ENCODE measurements at places on chromosomes 11 and 22. TPM values are rescaled to one million over a fixed set of nuclear protein-coding genes. Genes with fewer than 3 reads are reported as not detected.

CCDC188 gene
- not detected for total RNA-seq

CSF2RB gene
- 1.4 TPM for total RNA-seq

PATE2 gene
- total RNA-seq: not detected

OR52I2 gene
- total RNA-seq: not detected

KCNQ1OT1 gene
- total RNA-seq: 0.24 TPM

LRP4 gene
- total RNA-seq: not detected

ANO9 gene
- total RNA-seq: 78.9 TPM

P2RX6 gene
- total RNA-seq: 0.63 TPM

RAG1 gene
- total RNA-seq: 0.08 TPM

IL17REL gene
- total RNA-seq: not detected

MS4A3 gene
- total RNA-seq: not detected

GRCh38 chr22:19799322-19800190 is 39.0 kb downstream of the TBX1 start:
- H3K36me3 ChIP-seq: no peaks in the 10 kb centered on the region
- no peaks in the 10 kb centered on the region for H3K27me3 ChIP-seq
- no peaks in the 10 kb centered on the region for H3K4me1 ChIP-seq
- no peak overlapping the region for H3K4me3 ChIP-seq

DNA sequence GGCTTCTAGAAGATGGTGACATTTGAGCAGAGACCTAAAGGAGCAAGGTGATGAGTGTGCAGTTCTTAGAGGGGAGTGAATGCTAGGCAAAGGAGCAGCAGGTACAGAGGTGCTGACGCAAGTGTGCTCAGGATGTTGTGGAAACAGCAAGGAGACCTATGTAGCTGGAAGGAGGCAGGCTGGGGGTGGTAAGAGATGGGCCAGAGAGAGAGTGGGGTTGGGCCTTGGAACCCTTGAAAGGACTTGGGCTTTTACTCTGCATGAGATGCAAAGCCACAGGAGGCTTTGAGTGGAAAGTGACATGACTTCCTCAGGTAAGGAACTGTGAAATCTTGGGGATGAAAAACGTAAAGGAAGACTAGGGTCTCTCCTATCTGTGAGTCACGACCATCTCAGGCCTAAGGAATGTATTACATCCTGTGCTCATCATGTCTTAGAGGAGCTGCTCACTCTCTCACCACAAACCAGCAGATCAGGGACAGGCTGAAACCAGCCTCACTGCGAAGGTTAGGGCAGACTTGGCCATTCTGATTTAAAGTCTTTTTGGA is 65.4 kb downstream of the MICAL2 start:
- peaks cover 25% of the 10 kb centered on the region for H3K36me3 ChIP-seq
- H3K27me3 ChIP-seq: no peaks in the 10 kb centered on the region
- H3K4me3 ChIP-seq: no peak overlapping the region
- peak overlapping the region; percentile 86 for H3K27ac ChIP-seq
- H3K4me1 ChIP-seq: peaks cover 65% of the 10 kb centered on the region

- H3K4me3 ChIP-seq: no peak overlapping the region
- H3K27me3 ChIP-seq: no peaks in the 10 kb centered on the region
- no peak overlapping the region for H3K27ac ChIP-seq
- no peak for DNase-seq
Observed at GRCh38 chr11:80815752-80816453, 1375.1 kb upstream of the TENM4 start.

DNA sequence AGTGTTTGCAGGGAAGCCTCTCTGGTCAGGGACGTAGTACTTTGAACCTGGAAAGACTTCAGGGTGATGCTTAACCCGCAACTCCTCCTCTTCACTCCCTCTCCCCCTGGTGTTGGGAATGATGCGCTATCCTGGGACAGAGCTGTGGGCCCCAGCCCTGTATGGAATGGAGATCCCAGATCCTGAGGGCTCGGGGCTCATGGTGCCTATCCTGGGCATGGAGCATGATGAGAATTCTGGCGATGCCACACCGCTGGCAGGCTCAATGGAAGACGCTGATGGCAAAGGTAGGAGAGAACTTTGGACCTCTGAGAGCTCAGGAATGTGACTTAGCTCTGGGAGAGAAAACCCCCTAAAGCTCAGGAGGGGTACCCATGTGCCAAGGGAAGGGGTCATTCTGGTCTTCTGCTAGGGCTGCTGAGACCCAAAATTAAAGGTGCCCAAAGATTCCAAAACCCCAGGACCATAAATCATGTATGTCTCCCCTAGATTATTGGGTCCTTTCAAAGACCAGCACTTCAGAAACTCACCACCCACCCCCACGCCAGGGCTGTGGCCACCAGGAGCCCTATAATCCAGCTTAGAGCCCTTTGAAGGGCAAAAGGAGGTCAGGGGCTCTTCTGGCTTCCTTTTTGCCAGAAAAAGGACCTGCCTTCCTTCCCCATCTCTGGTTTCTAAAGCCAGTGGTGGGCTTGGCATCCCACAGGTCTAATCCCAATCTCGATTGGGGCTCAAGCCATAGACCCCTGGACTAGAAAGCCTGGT is 52.5 kb downstream of the BTG4 start:
- H3K4me1 ChIP-seq: peaks cover 8% of the 10 kb centered on the region
- H3K4me3 ChIP-seq: no peak overlapping the region
- H3K36me3 ChIP-seq: no peaks in the 10 kb centered on the region
- no peak overlapping the region for H3K27ac ChIP-seq
- peak; percentile 17 for DNase-seq

GRCh38 chr11:107619926-107620325 is 29.0 kb downstream of the ELMOD1 start:
- H3K27me3 ChIP-seq: peaks cover 13% of the 10 kb centered on the region
- no peak overlapping the region for H3K27ac ChIP-seq
- no peak overlapping the region for H3K4me3 ChIP-seq
- H3K36me3 ChIP-seq: no peaks in the 10 kb centered on the region

GRCh38 chr22:32987081-32987631 is 71.0 kb downstream of the SYN3 start:
- no peak for DNase-seq
- H3K27ac ChIP-seq: no peak overlapping the region
- H3K36me3 ChIP-seq: no peaks in the 10 kb centered on the region
- no peaks in the 10 kb centered on the region for H3K4me1 ChIP-seq

- H3K36me3 ChIP-seq: peaks cover 23% of the 10 kb centered on the region
- DNase-seq: peak; percentile 72
- peak within 1 kb of the TSS; percentile 92 for H3K27ac ChIP-seq
- peaks cover 10% of the 10 kb centered on the region for H3K27me3 ChIP-seq
- peaks cover 32% of the 10 kb centered on the region for H3K4me1 ChIP-seq
Observed at GRCh38 chr22:44180706-44181032, at the start of gene PARVG. Gene PARVG (plus strand): TSS chr22:44180925. CDS start chr22:44183330, 2,405 bp downstream.

DNA sequence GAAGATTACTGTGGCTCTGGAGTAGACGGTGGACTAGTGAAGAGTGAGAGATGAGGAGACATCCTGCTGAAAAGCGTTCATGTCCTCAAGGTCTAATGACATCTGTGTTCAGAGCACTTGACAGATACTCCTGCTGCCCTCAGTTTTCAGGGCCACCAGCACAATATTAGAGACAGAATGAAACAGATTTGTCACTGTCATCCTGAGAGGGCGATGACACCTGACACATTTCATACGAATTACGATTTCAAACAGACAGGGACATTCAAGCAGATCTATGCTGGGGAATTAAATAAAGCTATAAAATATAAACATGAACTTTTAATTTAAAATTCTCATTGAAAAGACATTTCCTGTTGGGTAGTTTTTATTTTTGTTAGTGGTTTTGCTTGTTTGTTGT is 29.1 kb downstream of the SVIP start:
- H3K4me3 ChIP-seq: no peak overlapping the region
- H3K36me3 ChIP-seq: no peaks in the 10 kb centered on the region
- H3K4me1 ChIP-seq: no peaks in the 10 kb centered on the region
- no peak overlapping the region for H3K27ac ChIP-seq
- peaks cover 7% of the 10 kb centered on the region for H3K27me3 ChIP-seq

GRCh38 chr22:38169116-38169515 is 12.5 kb downstream of the PLA2G6 start:
- H3K4me3 ChIP-seq: no peak overlapping the region
- H3K27me3 ChIP-seq: no peaks in the 10 kb centered on the region
- no peak overlapping the region for H3K27ac ChIP-seq
- H3K36me3 ChIP-seq: peaks cover 9% of the 10 kb centered on the region

DNA sequence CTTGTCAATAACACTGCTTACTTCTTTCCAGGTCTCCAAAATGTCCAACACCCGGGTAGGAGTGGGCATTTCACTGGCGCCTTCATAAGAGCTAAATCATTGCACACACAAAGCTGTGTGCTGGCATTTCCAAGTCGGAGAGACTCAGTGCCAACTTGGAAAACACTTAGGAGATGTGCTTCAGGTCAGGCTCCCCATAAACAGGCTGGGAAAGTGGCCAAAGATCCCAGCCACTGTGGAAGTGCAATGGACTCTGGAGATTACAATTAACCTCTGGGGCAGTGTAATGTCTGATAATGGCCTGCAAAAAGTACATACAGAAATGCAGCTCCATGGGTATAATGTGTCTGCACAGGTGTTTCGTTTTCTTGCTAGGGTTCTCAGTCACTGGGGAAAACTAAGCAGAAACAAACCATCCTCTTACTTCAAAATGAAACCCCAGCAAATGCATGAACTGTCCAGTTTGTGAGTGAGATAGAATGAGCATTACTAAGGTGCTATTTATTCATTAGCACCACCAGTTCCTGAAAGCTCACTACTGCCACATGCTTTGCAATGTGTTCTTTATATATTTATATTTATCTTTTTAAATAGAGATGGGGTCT is 79.0 kb downstream of the ABTB2 start:
- H3K27me3 ChIP-seq: peaks cover 4% of the 10 kb centered on the region
- H3K27ac ChIP-seq: no peak overlapping the region

DNA sequence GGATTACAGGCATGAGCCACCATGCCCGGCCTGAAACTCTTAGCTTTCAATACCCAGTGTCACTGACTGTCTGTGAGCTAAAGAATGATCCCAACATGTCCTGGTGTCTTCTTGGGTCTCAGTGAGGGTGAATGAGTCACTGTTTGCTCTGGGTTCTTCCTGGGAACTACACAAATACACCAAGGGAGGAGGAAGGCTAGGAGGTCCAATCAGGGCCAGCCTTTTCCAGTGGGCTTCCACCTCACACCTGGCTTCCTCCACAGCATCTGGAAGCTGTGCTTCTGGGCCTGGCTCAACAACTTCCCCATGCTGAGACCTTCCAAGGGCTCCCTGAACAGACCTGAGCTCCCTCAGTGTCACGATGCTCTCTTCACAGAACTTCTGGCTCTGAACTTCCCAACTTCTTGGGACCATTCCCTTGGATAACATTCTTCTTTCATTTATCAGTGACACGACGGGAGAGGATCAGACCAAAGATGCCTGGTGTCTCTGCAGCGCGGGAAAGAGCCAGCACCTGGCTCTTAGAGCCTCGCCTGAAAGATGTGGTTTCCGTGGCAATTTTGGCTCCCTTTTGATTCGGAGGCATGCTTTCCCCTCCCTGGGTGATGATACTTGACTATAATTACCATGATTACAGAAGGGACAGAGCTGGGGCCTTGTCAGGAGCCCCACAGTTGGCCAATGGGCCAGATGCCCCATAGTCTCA is 22.3 kb upstream of the CHRM4 start:
- peaks cover 34% of the 10 kb centered on the region for H3K36me3 ChIP-seq
- DNase-seq: peak; percentile 30
- H3K27me3 ChIP-seq: no peaks in the 10 kb centered on the region
- H3K4me3 ChIP-seq: no peak overlapping the region
- peaks cover 24% of the 10 kb centered on the region for H3K4me1 ChIP-seq

GRCh38 chr11:1876361-1877063 is 15.2 kb downstream of the PRR33 start:
- no peak overlapping the region for H3K4me3 ChIP-seq
- no peak for DNase-seq
- H3K27me3 ChIP-seq: no peaks in the 10 kb centered on the region
- H3K36me3 ChIP-seq: no peaks in the 10 kb centered on the region

DNA sequence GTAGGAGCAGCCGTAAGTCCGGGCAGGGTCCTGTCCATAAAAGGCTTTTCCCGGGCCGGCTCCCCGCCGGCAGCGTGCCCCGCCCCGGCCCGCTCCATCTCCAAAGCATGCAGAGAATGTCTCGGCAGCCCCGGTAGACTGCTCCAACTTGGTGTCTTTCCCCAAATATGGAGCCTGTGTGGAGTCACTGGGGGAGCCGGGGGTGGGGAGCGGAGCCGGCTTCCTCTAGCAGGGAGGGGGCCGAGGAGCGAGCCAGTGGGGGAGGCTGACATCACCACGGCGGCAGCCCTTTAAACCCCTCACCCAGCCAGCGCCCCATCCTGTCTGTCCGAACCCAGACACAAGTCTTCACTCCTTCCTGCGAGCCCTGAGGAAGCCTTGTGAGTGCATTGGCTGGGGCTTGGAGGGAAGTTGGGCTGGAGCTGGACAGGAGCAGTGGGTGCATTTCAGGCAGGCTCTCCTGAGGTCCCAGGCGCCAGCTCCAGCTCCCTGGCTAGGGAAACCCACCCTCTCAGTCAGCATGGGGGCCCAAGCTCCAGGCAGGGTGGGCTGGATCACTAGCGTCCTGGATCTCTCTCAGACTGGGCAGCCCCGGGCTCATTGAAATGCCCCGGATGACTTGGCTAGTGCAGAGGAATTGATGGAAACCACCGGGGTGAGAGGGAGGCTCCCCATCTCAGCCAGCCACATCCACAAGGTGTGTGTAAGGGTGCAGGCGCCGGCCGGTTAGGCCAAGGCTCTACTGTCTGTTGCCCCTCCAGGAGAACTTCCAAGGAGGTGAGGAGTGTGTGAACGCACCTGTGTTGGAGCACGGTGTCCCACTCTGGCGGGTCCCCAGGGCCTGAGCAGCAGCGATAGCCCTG is at the start of gene TAGLN:
TAGLN (plus strand) TSS at position 318 of the 863 bp plus-strand sequence. CDS start 3,644 bp downstream, outside the sequence.
- no peaks in the 10 kb centered on the region for H3K27me3 ChIP-seq
- H3K4me1 ChIP-seq: no peaks in the 10 kb centered on the region

GRCh38 chr11:14698771-14699170 is 55.2 kb downstream of the PDE3B start:
- H3K27ac ChIP-seq: peak overlapping the region; percentile 9
- H3K36me3 ChIP-seq: peaks cover 75% of the 10 kb centered on the region
- H3K4me3 ChIP-seq: peak overlapping the region; percentile 9
- peaks cover 44% of the 10 kb centered on the region for H3K4me1 ChIP-seq

GRCh38 chr22:22816766-22817410 is 70.7 kb upstream of the IGLL5 start:
- no peak overlapping the region for H3K4me3 ChIP-seq
- H3K36me3 ChIP-seq: no peaks in the 10 kb centered on the region
- no peaks in the 10 kb centered on the region for H3K27me3 ChIP-seq
- H3K27ac ChIP-seq: no peak overlapping the region
